ENCODE measurements at places on chromosomes 2 and 18.

DNA sequence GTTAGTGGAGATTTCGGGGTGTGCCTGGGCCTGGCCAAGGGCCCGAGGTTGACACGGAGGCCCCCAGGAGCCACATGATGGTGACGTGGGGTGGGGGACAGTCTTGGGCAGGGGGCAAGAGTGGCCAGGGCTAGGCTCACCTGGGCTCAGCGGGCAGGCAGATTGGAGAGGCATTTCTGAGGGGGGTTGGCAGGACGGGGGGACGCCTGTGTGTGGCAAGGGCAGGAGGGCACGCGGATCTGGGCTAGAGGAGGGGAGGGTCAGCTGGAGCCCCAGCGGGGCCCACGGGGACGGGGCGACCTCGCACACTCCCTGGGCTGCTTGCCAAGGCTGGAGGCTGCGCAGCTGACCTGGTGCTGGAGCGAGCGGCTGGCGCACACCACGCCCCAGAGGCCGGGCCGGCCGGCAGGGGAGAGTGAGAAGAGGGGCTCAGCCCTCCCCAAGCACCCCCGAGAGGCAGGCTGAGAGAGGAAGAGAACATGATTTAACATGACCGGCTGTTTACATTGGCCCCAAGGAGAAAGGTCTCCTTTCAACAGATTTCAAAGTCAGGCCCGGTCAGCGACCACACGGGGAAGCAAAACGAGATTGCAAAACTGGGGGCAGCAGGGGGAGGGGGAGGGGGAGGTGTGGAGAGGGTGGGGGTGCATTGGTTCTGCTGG is 38.0 kb upstream of the SNED1 start:
- DNase-seq: no peak

DNA sequence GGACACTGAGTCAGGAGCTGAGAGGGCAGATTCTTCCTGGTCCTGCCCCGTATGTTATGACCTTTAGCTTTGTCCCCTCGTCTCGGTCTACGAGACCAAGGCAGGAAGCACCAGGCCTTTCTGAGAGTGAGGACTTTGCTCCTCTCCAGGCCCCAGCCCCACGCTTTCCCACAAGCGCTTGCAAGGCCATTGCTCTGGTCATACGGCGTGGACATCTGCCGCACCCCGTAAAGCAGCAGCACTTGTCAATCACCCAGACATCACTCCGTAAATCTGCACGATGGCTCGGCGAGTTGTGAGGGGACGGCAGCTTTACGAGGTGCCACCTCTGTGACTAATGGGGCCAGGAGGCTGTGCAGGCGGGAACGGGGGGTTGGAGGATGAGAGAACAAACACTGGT is 100.8 kb upstream of the TWIST2 start:
- DNase-seq: no peak

- DNase-seq: no peak
These were observed 40.9 kb downstream of the TMEM247 start for GRCh38 chr2:46520130-46520711.

- DNase-seq: no peak
These were observed 216.4 kb upstream of the AGAP1 start for GRCh38 chr2:235277485-235277884.

GRCh38 chr2:170965446-170966225 is 36.6 kb downstream of the GORASP2 start:
- DNase-seq: no peak

DNA sequence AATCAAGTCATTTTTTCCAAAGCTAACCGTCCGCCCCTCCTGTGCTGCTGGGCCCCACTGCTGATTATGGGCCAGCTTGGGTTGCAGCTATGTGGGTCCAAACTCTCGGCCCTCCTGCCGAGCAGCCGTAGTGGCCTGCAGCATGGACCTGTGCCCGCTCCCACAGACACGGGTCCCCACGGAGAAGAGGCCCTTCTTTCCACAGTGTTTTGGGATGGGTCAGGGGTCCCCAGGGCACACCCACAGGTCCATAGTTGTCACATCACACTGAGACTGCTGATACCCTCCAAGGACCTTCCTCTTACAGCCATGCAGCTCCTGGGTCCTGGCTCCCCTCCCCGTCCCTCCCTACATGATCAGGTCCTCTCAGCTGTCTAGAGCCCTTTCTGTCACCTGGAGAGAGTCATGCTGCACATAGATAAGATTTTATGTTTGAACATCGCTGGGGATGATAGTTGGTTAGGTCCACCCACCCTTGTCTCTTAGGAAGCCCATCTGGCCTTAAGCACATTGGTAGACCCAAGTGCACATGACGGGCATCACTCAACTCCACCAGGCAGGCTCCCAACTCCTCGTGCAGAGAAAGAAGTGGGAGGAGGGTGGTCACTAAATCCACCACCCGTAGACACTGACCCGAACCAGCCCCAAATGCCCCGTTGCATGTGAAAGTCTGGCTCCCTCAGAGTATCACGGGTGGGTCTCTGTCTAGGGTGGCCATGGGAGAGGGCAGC is 17.5 kb downstream of the GPR55 start:
- no peak for DNase-seq

DNA sequence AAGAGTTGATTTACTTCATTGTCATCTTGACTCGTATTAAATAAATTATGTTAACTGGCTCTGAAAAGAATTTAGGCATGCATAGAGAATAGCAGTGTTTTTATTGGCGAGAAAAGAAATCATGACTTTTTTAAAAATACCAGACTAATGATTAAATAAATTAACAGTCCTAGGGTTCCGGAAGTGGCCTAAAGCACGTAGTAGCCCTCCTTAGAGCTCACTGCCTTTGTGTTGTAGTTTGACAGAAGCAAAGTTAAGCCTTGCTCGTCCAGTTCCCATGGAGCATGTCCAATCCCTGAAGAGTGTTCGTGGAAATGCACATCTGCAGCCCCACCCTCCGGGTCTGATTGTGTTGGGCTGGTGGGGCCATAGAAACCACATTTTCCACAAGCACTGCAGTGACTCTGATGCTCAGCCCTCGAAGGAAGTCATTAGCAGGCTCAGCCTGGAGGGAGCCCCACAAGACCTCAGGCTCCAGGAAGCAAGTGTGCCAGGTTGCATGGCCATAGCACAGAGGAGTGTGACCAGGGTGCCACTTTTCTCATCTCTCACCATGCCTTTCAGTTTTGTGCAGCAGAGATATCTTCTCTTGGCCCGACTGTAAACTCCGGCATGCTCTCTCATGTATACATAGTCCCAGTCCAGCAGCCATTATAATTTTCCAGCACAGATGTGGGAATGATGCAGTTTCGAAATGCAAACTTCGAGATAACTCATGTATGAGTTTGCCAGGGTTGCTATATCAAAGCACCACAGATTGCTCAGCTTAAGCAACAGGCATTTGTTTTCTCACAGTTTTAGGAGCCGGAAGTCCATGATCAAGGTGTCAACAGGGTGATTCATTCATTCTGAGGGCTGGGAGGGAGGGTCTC is 188.6 kb upstream of the SH3BP4 start:
- DNase-seq: no peak

DNA sequence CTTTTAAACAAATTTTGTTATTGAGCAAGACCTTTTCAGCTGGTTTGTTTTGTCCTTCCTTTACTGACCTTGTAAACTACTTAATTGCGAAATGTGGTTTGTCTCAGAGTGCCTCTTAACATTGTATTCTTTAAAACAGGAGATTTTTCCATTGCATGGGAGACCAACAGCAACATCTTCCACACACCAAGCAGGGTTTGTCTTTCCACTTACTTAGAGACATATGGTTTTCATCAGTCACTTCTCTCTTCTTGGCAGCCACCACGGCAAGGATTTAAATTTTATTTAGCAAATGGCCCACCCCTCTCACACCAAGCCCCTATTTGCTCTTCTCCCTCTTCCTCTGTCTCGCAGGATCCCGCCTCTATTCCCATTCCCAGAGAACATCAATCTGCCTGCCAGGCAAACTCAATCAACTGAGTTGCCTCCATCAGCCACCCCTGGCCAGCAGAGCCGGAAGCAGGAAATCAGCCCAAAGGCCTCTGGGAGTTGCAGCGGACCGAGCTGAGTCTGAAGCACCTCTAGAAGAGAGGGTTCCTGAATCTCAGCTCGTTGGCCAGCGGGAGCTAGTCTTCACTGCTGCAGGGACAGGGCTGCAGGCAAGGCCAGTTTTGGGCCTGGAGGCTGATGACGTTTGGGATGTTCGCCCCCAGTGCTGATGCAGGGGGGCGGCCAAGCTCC is 11.3 kb upstream of the CIB4 start:
- DNase-seq: no peak

DNA sequence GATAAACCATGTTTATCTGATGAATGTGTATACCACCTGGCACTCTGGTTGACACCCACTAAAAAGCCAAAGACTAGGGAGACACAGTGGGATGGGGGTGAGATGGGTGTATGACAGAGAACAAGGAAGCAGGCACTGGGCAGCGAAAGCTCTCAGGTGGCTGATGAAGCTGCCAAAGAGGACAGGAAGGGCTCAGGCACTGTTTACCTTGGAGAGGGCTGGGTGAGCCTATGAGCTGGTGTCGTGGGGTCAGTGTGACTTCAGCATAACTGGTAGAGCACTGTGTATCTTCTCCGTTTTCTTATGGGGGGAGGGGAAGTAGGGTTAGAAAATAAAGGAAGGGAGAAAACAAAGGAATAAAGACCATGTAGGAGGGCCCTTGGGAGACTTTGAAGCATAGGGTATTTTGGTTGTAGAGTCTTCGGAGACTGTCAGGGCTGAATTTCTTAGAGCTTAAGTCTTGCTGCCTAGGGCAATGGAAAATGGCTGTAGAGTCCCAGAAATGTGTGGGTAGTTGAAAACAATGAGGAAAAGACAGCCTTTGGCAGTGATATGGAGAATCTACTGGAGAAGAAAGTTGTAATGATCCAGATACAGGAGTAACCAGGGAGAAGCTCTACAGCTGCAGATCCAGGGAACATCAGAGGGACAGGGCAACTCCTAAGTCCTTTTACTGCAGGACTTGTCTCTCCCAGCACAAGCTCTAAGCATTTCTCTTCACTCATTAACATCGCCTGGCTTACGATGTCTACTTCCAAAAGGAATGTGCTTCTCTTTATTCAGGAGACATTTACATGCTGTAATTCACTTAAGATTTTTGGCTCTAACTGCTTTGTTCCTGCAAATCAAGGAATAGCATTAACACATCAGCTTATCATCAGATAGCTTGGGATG is 120.0 kb downstream of the AQP4 start:
- DNase-seq: no peak

GRCh38 chr2:196804381-196804780 is 4.8 kb downstream of the C2orf66 start:
- DNase-seq: no peak

GRCh38 chr2:237480556-237480955 is 6.5 kb upstream of the MLPH start:
- DNase-seq: no peak

Data from activated effector memory CD4-positive, alpha-beta T cell treated with Interleukin-2 at 50 U/mL for 16 hours (primary cell).